ENCODE measurements at places on chromosomes 7 and 10. TPM values are rescaled to one million over a fixed set of nuclear protein-coding genes. Genes with fewer than 3 reads are reported as not detected.
A peak's percentile ranks its signal among the peaks of the same experiment; 100 is the strongest.

DNA sequence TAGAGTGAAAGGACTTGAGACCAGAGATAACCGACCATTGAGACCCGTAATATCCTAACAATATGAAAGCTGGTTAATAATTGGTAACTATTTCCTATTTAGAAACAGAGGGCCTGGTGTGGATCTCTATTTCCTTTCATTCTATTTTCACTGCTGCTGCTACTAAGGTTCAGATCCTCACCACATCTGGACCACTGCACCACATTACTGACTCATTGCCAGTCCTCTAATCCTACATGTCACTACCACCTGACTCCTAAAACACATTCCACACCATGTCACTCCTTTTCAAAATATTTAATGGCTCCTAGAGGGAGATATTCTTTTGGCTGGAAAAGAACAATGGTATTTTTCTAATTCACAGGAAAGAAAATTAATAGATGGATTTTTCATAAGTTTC, 6.4 kb downstream of the USP54 start:
- H3K4me3 ChIP-seq = no peak overlapping the region
- no peak overlapping the region for H3K27ac ChIP-seq
- no peaks in the 10 kb centered on the region for H3K27me3 ChIP-seq
- no peaks in the 10 kb centered on the region for H3K36me3 ChIP-seq
- H3K4me1 ChIP-seq = no peaks in the 10 kb centered on the region

GRCh38 chr7:104160375-104160774, 47.4 kb downstream of the ORC5 start:
- no peak overlapping the region for H3K27ac ChIP-seq
- H3K27me3 ChIP-seq = no peaks in the 10 kb centered on the region
- peaks cover 17% of the 10 kb centered on the region for H3K36me3 ChIP-seq

DNA sequence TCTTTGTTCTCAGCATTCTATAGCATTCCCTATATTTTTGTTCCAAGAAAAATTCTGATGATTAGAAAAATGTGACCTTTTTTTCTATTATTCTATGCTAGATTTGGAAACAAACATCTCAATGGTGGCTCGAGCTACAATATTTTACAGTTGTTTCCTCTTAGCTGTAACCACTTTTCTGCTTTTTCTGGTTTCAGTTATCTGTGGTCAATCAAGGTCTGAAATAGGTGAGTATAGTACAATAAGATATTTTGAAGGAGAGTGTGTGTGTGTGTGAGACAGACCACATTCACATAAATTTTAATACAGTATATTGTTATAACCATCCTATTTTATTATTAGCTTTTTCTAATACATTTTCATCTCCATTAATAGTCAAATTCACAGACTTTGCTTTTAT, 564.5 kb upstream of the GHITM start:
- no peak overlapping the region for H3K4me3 ChIP-seq
- no peak for DNase-seq
- H3K4me1 ChIP-seq = no peaks in the 10 kb centered on the region
- no peaks in the 10 kb centered on the region for H3K36me3 ChIP-seq
- H3K27ac ChIP-seq = no peak overlapping the region
- H3K27me3 ChIP-seq = no peaks in the 10 kb centered on the region

DNA sequence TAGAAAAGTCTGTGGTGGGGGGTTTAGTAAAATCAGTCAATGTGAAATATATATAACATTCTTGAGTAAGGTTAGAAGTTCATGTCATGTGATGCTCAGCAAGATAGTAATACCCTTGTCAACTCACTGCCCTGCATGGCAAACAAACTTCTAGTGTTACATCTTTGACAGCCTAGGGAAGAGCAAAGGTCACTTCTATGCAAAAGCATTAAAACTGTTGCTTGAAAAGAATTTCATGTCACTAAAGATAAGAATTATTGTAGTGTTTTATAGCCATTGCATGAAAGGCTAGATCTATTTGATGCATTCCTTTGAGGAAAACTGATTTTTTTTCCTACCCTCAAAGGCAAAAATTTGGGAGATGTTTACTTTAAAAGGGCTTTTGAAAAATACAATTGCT, 176.0 kb downstream of the SKAP2 start:
- H3K27ac ChIP-seq = no peak overlapping the region
- no peaks in the 10 kb centered on the region for H3K36me3 ChIP-seq
- H3K27me3 ChIP-seq = no peaks in the 10 kb centered on the region
- no peaks in the 10 kb centered on the region for H3K4me1 ChIP-seq
- no peak overlapping the region for H3K4me3 ChIP-seq

DNA sequence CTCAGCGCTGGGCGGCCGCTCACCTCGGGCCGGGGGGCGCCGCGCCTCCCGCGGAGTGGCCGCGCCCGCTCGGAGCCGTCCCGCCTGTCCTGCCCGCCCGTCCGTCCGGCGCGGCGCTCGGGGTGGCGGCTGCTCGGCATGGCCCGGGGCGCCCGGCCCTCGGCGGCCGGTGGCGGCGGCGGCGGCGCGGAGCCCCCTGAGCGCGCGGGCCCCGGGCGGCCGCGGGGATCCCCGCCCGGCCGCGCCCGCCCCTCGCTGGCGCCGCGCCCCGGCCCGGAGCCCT, 338 bp downstream of the SDK1 start:
- H3K36me3 ChIP-seq = no peaks in the 10 kb centered on the region
- no peak overlapping the region for H3K4me3 ChIP-seq
- H3K27ac ChIP-seq = no peak overlapping the region
- peaks cover 5% of the 10 kb centered on the region for H3K27me3 ChIP-seq
- DNase-seq = no peak

The HMX2 gene
- polyA plus RNA-seq = not detected

DNA sequence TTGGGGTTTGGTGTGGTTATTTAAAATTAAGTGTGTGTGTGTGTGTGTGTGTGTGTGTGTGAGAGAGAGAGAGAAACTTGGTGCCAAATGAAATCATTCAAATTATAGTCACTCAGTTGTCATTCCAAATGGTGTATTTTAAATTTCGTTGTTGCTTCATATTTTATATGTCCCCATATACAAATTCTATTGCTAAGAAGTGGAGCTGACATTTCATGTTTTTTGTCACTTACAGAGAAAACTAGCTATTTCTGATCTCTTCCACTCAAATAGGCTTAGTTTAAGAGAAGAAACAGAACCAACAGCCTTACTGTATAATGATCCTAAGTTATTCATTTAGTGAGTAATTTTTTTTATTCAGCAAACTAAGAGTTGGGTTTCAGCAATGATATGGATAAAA, 42.3 kb downstream of the CHRM2 start:
- H3K4me3 ChIP-seq = no peak overlapping the region
- H3K36me3 ChIP-seq = no peaks in the 10 kb centered on the region
- no peaks in the 10 kb centered on the region for H3K27me3 ChIP-seq
- no peak overlapping the region for H3K27ac ChIP-seq

The EPO gene
- not detected for polyA plus RNA-seq

The VCL gene
- polyA plus RNA-seq = 43.7 TPM

The GHRHR gene
- polyA plus RNA-seq = not detected

- no peaks in the 10 kb centered on the region for H3K36me3 ChIP-seq
- H3K27ac ChIP-seq = no peak overlapping the region
- peaks cover 71% of the 10 kb centered on the region for H3K4me1 ChIP-seq
- no peak overlapping the region for H3K4me3 ChIP-seq
Measured at GRCh38 chr7:139771001-139771956, 6.5 kb downstream of the HIPK2 start.

GRCh38 chr10:60663850-60664249, 114.4 kb upstream of the CDK1 start:
- no peak overlapping the region for H3K4me3 ChIP-seq
- H3K36me3 ChIP-seq = no peaks in the 10 kb centered on the region
- no peaks in the 10 kb centered on the region for H3K27me3 ChIP-seq
- H3K4me1 ChIP-seq = peaks cover 5% of the 10 kb centered on the region
- H3K27ac ChIP-seq = no peak overlapping the region
- no peak for DNase-seq

The KIAA1217 gene
- not detected for polyA plus RNA-seq

DNA sequence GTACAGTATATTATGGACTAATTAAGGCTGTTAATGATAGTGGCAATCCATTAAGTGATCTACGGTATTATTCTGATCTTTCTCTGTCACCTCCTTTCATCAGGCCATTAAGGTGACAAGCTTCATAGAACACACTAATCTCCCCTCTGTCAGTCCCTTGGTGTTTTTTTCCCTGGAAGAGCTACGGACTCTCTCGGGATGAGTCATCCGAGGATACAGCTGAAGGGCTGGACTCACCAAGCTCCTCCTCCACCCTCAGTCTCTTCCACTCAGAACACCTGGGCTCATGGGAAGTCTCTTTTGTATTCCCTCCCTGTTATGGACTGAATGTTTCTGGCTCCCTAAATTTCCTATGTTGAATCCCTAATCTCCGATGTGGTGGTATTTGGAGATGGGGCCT, 69.8 kb upstream of the PLXNA4 start:
- H3K4me3 ChIP-seq = no peak overlapping the region
- H3K27ac ChIP-seq = no peak overlapping the region
- DNase-seq = no peak

DNA sequence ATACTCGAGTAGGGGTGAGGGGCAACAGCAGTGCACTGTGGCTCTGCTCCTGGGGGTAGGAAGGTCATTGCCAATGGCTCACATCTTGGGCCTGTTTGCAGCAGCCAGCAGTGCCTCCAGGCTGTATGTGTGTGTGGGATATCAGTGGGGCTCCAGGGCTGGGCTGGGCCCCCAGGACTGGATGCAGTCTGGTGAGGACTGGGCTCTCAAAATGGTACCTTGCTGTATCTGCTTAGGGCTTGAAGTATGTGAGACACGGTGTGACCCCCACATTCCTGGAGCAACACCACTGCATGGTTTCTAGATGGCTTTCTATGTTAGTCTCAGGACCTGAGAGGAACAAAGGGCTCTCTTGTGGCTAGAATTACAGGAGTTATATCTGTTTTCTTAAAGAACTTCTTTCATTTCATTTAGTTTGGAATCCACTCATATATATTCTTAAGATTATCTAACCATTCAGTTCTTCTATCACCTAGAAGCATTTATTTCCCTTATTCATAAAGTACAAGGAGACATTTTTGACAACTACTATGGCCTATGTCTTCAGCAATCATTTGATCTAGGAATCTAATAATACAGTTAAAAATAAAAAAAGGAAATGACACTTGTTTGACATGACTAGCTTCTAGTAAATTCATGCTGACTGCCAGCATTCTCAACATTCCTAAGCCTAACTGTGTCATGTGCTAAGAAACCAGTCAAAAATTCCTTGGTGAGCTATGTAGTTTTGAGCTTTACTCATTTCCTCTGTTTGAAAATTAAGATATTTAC, 443.2 kb upstream of the SEMA3A start:
- no peak for DNase-seq
- H3K4me1 ChIP-seq = no peaks in the 10 kb centered on the region
- no peak overlapping the region for H3K4me3 ChIP-seq
- H3K27me3 ChIP-seq = no peaks in the 10 kb centered on the region

- no peaks in the 10 kb centered on the region for H3K4me1 ChIP-seq
- no peaks in the 10 kb centered on the region for H3K27me3 ChIP-seq
- DNase-seq = no peak
- no peak overlapping the region for H3K4me3 ChIP-seq
Measured at GRCh38 chr7:8628656-8629055, 195.2 kb downstream of the NXPH1 start.

- DNase-seq = no peak
- no peaks in the 10 kb centered on the region for H3K36me3 ChIP-seq
- peaks cover 14% of the 10 kb centered on the region for H3K4me1 ChIP-seq
- no peaks in the 10 kb centered on the region for H3K27me3 ChIP-seq
- no peak overlapping the region for H3K27ac ChIP-seq
- no peak overlapping the region for H3K4me3 ChIP-seq
Measured at GRCh38 chr7:4613846-4614548, 68.1 kb upstream of the FOXK1 start.

The GARIN1A gene
- 0.37 TPM for polyA plus RNA-seq

DNA sequence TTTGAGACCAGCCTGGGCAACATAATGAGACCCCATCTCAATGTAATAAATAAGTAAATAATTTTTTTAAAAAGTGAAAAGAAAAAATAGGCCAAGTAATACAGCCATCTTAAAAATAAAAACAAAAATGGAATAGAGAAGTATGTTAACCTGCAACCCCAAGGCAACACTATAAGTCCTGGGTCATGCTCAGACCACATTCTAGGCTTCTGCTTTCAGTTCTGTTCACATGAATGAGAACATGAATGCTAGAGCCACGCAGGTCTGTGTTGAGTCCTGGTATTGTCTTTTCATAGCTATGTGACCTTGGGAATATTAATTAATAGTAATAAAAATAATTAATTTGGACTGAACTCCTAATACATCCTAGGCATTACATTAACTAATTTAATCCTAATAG, 284.0 kb downstream of the AUTS2 start:
- no peaks in the 10 kb centered on the region for H3K36me3 ChIP-seq
- H3K27me3 ChIP-seq = no peaks in the 10 kb centered on the region
- no peak for DNase-seq
- no peak overlapping the region for H3K27ac ChIP-seq

DNA sequence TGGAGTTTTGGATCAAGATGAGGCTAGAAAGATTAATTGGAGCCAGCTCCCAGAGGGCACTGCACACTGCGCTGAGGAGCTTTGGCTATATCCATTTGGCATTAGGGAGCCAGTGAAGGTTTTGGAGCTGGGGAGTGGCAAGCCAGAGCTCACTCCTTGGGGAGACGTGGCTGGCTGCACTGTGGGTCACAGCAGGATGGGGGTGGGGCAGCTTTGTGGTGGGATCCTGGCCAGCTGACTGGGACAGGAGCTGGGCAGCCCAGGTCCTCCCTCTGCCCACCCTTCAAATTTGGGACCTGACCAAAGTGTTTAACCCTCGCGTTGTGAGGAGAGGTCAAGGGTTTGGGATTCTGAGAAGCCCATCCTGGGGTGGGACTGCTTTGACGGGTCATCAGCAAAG, 5.0 kb downstream of the C10orf105 start:
- H3K4me3 ChIP-seq = peak overlapping the region; percentile 16
- peak overlapping the region; percentile 66 for H3K27ac ChIP-seq
- peaks cover 55% of the 10 kb centered on the region for H3K4me1 ChIP-seq
- no peaks in the 10 kb centered on the region for H3K36me3 ChIP-seq
- DNase-seq = no peak

DNA sequence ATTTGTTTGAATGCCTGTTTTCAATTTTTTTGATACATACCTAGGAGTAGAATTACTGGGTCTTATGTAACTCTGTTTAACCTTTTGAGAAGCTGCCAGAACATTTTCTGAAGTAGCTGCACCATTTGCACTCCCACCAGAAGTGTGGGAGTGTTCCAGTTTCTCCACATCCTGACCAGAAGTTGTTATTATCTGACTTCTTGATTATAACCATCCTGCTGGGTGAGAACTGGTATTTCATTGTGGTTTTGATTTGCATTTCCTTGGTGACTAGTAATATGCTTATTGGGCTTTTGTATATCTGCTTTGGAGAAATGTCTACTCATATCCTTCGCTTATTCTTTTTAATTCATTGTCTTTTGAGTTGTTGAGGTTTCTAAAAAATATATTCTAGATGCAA, 117.2 kb upstream of the GLCCI1 start:
- no peak overlapping the region for H3K27ac ChIP-seq
- no peaks in the 10 kb centered on the region for H3K4me1 ChIP-seq
- H3K27me3 ChIP-seq = no peaks in the 10 kb centered on the region
- no peak for DNase-seq
- no peak overlapping the region for H3K4me3 ChIP-seq

- H3K36me3 ChIP-seq = no peaks in the 10 kb centered on the region
- H3K27ac ChIP-seq = no peak overlapping the region
- H3K4me1 ChIP-seq = peaks cover 90% of the 10 kb centered on the region
- no peak for DNase-seq
- H3K27me3 ChIP-seq = no peaks in the 10 kb centered on the region
- H3K4me3 ChIP-seq = peak overlapping the region; percentile 39
Measured at GRCh38 chr7:87212498-87212897, 7.0 kb downstream of the TMEM243 start.
